ENCODE measurements at places on chromosomes 7 and 10. TPM values are rescaled to one million over a fixed set of nuclear protein-coding genes. Genes with fewer than 3 reads are reported as not detected.

Gene GRM8
- total RNA-seq: 2.1 TPM

Gene ABCA13
- 0.05 TPM for total RNA-seq

Gene CPN1
- 0.66 TPM for total RNA-seq

Gene ADARB2
- 3.7 TPM for total RNA-seq

Gene SERPINE1
- total RNA-seq: 1.1 TPM

Gene NKX2-3
- not detected for total RNA-seq

Gene TMEM225B
- total RNA-seq: 0.78 TPM

Gene STEAP1
- total RNA-seq: 2.4 TPM

Gene NPSR1
- total RNA-seq: not detected

Gene CYP17A1
- total RNA-seq: 2.1 TPM
